Retinal pigment epithelial cell (primary cell): ENCODE measurements at places on chromosomes 1 and 21.

- peak; percentile 64 for DNase-seq
Measured at GRCh38 chr1:5980314-5981008, 11.8 kb downstream of the NPHP4 start.

- no peak for DNase-seq
Measured at GRCh38 chr1:5994713-5995621, 2.7 kb upstream of the NPHP4 start.

DNA sequence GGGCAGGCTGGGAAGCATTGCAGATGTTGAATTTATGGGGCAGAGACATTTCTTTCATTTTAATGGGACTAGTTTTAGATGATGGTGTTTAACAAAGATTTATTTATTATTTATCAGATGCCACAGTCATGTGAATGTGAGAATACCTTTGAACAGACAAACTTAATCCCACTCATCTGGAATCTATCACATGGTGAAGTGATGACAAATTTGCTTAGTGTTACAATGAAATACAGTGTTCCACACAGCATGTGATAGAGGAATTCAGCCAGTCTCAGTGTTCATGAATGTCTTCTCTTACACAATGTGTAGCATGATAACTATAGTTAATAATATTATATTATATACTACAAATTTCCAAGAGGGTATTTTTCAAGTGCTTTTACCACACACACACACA lies 1361.7 kb upstream of the B3GALT2 start:
- peak; percentile 3 for DNase-seq

DNA sequence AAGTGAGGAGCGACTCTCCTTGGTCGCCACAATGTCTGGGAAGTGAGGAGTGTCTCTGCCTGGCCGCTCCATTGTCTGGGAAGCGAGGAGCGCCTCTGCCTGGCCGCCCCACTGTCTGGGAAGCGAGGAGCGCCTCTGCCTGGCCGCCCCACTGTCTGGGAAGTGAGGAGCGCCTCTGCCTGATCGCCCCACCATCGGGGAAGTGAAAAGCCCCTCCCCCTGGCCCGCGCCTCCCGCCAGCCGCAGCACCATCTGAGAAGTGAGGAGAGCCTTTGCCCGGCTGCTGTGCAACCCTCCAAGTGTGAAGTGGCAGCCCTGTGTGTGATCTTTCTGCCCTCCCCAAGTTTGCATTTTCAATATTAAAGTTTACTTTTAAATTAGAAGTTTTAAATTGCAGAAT lies 95.0 kb upstream of the PPP2R5A start:
- DNase-seq: no peak

GRCh38 chr1:230681599-230681998 lies 32.3 kb downstream of the AGT start:
- DNase-seq: peak; percentile 54

- DNase-seq: no peak
Measured at GRCh38 chr1:76302711-76303339, 228.3 kb downstream of the ST6GALNAC3 start.

GRCh38 chr1:22680726-22681125 lies 27.7 kb downstream of the C1QB start:
- no peak for DNase-seq

GRCh38 chr1:13951793-13952751 lies 252.1 kb downstream of the PRDM2 start:
- DNase-seq: no peak

DNA sequence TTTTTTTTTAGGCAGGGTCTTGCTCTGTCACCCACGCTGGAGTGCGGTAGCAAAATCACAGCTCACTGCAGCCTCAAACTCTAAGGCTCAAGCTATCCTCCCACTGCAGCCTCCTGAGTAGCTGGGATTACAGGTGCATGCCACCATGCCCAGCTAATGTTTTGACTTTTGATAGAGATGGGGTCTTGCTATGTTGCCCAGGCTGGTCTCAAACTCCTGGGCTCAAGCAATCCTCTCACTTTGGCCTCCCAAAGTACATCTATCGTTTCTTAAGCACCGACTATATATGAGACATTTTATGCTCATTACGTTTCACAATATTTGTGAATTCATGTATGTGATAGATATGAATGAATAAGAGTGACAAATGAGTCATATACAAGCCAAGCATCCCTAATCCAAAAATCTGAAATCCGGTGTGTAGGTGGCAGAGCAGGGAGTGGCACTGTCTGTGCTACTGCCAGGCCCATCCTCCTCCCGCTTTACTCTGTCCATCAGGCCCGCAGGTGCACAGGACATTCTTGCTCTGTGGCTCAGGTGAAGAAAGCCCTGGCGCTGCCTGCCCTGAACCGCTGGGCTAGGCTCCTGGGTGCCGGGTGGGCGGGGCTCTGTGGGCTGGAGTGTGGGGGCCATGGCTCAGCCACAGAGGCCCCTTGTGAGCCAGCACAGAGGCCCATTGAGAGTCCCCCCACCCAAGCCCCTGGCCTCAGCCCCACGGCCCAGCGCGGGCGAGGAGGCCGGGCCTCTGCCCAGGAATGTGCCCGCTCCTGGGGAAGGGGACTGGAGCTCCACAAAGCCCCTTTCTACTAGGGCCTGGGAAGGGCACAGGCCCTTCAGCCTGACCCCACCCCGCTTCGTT lies 45.3 kb downstream of the HSPG2 start:
- no peak for DNase-seq
